Cortex of kidney (tissue), 1 donor: ENCODE measurements at places on chromosomes 12 and 14.

- no peak for DNase-seq
Measured at GRCh38 chr12:54890339-54890738, 36.0 kb downstream of the MUCL1 start.

DNA sequence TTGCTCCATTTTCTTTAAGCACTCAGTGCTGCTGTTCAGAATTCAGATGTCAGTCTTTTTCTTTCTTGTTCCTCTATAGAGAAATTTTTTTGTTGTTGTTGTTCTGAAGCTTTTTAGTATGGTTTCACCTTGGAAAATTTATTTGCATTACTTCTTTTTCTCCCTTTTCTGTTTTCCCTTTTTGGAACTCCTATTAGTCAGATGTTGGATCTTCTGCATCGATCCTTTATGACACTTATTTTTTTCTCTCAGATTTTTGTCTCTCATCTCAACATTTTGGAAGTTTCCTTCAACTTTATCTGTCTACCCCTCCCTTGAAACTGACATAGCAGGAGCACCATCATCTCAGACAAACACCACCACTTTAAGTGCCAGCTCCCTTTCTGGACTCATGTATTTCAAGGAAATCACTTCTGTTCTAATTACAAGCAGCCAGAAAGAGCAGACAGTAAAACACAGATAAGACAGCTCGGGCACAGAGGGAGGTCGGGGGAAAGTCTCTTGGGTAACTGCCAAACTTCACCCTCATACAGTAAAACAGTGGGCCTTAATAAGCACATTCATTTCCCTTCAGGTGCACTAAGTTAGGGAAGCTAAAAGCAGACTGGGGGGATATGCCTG is 222.7 kb upstream of the PLXNC1 start:
- no peak for DNase-seq

GRCh38 chr14:77599889-77600288 is 16.5 kb downstream of the SPTLC2 start:
- DNase-seq: no peak

GRCh38 chr12:117875744-117876435 is 92.9 kb downstream of the KSR2 start:
- no peak for DNase-seq
